ENCODE measurements at places on chromosomes 4 and X.
A peak's percentile ranks its signal among the peaks of the same experiment; 100 is the strongest.

- DNase-seq = peak; percentile 26
Observed at GRCh38 chr4:7649741-7650531, 215.2 kb upstream of the PSAPL1 start.

DNA sequence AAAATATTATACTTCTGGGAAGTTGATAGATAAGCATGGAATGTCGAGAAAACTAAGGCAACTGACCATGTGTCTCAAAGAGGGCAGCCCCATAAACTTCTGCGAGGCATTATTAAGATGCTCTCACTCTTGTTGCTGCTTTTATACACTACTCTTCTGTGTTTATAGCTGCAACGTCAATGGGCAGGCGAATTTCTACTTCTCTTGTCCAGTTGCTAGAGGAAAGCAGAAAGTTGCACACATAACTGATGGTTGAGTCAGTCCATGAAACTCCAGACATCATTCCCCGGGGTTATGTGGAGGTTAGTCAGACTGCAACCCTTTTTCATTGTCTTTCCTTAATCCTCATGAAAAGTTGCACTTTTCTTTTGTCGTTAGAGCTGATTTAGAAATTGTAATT is 39.8 kb downstream of the VCX3B start:
- no peak for DNase-seq

- no peak for DNase-seq
Observed at GRCh38 chr4:8220661-8221450, 21.8 kb downstream of the SH3TC1 start.

DNA sequence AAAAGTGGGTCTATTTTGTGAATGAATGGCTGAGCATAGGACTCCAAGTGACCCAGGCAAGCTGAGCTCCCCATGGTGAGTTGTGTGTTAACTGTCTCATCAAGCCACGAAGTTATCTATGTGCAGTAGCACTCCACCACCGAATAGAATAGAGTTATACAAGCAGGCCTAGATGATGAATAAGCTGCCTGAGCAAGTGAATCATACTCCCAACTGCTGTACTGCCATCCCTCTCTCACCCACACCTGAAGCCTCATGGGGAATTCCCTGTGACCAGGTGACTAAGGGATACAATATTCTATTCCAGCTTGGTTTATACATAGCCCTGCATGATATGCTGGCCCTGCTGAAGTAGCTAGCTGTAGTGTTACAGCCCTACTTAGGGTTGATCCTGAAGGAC is 38.7 kb downstream of the KDM5C start:
- no peak for DNase-seq

DNA sequence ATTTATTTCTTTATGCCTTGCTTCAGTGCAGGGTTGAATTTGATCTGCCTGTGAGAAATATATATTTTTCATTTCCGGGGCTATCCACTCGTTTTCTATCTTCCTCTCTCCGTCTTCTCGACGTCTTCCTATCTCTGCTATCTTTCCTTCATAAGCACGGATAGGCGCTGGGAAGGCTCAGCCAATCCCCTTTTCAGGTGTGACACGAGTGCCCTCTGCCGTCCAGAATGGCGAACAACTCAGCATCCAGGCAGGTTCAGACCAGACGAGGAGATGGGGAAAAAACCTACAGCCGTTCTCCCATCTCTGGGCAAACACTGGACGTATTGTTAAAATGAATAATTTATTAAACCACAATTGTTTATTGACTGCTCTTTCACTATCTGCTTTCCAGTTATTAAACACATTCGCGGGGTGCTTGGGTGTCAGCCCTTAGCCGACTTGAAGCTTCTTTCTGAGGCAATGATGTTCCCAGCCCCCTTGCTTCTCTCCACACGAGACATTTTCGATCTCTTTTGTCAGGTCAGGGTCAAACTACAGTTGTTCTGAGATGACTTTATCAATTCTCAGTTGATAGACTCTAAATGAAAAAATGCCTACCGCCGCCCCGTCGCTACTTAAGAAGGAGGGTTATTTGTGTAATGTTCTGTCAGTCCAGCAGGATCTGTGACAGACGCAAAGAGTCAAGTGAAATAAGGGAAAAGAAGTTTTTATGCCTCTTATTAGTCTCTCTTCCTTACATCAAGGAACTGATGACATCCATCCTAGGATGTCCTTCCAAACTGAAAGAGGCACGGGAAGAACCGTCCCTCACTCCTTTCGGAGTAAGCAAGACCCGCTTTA is 96.3 kb upstream of the NOCT start:
- no peak for DNase-seq

DNA sequence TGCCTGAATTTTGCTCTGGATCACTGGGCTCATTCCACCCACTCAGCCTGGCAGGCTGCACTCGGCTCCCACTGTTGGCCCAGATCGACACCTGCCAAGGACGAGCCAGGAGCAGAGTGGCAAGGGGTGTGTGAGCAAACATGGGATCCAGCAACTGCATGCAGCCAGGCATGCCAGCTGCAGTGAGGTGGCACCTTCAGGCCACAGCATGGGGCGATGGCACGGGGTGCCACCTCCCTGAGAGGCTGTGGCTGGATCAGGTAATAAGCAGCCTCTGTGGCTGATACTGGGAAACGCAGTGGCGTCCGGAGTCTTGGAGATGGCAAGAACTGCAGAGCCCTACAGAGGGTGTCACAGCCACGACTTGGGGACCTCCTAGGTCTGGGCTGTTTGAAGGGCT is 244.5 kb upstream of the FSTL5 start:
- no peak for DNase-seq

DNA sequence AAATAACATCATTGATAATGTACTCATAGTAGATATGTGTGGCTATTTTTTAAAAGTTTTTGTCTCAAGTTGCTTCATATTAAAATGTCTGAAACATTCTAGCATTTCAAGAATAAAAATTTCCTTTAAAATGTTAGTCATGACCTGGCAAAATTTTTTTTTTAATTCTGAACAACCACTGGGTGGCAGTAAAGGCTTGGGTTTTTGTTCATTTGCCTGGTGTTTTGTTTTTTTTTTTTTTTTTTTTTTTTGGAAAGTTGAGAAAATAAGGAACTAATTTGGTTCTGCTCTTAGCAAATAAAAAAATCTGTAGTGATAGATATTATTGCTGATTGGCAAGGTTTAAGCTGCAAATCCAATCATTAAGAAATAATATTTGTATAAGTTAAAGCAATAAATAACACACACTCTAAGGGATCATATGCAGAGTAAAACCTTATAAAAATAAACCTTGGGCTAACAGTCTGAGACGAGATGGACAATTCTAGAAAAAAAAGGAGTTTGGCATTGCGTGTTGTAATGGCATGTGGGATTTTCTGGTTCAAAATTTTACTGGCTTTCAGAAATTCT is 81.4 kb downstream of the CEP44 start:
- no peak for DNase-seq

DNA sequence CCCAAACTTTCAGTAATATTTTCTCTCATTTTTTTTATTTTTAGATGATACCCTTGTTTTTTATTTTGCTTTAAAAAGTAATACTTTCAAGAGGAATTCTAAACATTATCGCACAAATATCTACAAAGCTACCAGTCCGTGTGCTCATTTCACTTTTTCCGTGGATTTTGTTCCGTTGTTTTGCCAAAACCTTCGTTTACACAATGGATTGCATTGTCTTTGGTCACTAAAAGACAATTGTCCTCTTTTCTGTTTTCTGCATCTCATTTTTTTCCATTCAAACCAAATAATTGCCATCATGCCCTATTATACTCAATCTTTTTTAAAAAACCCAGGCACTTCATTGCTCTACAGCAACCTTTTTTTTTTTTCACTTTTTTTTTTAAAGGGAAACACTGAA is 214.9 kb downstream of the CXXC4 start:
- DNase-seq = no peak

DNA sequence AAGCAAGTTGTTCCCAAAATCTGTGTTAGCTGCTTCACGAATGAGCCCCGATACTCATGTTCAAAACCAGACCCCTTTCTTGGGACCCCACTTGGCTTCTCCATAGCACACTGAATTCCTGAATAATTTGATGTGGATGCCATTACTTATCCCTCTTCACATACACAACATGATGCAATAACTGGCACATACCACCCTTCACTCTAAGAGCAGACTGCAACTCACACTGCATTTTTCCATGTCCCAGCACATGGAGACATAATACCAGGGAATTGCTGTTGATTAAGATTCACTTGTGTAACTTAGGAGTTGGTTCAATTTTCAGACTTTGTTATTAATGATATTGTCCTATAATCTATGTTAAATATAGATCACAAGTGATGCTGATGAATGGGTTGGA is 213.4 kb downstream of the MAML3 start:
- no peak for DNase-seq

- DNase-seq = no peak
Observed at GRCh38 chr4:6188687-6189305, 11.6 kb downstream of the JAKMIP1 start.

- no peak for DNase-seq
Observed at GRCh38 chr4:31156221-31156620, 436.1 kb downstream of the PCDH7 start.

Data from activated gamma-delta T cell treated with anti-CD3 and anti-CD28 coated beads, Interleukin-2, amount 50 U/mL, for 16 hours (primary cell).